ENCODE measurements at places on chromosomes 4 and X.

- DNase-seq = no peak
Measured at GRCh38 chr4:43133566-43133965, 241.1 kb downstream of the GRXCR1 start.

- DNase-seq = no peak
Measured at GRCh38 chr4:88005946-88006345, 1.5 kb upstream of the PKD2 start.

DNA sequence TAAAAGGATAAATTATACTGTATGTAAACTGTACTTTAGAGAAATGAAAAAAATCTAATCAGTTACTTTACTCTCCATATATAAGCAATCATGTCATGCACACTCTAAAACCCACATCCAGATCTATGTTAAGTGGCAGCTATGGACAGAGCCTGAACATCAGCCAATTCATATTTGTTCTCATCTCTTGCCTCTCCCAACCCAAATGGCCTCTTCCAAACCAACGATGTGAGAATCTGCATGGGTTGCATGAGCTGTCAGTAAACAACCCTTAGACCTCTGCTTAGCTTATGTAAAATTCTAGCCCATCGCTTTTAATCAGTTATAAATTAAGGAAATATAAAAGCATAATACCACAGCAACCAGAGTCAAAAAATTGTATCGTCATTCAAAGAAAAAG is 288.7 kb upstream of the INTU start:
- DNase-seq = no peak

- peak; percentile 23 for DNase-seq
Measured at GRCh38 chr4:102343964-102344519, 1.2 kb downstream of the SLC39A8 start.

DNA sequence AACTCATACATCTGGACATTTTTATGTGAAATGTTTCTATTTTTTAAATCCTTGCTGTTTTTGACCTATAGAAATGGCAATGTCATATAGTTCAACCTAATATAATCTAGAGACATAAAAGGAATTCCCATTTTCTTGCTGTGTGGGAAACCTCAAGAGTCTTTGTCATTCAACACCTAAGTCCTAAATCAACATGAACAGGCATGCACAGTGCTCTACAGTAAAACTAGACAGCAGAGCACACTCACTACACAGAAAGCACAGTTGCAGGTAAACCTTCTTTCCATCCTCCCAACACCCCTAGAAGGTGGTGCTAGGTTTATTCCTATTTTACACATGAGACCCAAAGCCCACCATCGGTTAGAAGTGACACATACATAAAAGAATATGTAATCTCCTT is 79.1 kb upstream of the C1QTNF7 start:
- no peak for DNase-seq

GRCh38 chr4:53706422-53707032 is 115.2 kb upstream of the LNX1 start:
- peak; percentile 53 for DNase-seq

GRCh38 chr4:139658185-139658584 is 7.4 kb upstream of the MGST2 start:
- no peak for DNase-seq

GRCh38 chrX:8042304-8042703 is 115.1 kb upstream of the PNPLA4 start:
- DNase-seq = no peak

DNA sequence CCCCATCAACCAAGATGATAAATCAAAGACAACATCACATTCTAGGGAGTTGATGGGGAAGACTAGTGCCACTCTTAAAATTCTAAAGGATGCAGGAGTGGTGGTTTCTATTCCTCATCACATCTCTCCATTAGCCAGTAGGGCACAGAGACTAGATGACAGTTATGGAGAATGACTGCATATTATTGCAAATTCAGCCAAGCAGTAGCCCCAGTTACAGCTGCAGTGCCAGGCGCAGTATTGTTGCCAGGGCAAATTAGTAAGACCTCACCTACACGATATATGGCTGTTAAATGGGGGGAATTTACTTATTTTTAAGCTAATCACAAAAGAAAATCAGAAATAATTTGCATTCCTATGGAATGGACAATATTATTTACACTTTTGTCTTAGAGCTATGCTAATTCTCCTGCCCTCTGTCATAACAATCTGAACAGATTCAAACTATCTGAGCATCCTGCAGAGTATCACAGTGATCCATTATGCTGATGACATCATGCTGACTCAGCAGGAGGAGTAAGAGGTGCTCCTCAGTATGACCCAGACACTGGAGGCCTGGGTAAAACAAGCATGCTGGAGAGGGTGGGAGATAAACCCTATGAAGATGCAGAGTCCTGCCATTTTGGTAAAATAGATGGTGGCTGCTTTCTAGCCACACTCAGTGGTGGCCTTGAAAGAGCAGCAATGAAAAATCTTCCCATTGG is 24.7 kb downstream of the ETNPPL start:
- no peak for DNase-seq

GRCh38 chr4:76623217-76624045 is 188.4 kb downstream of the SHROOM3 start:
- DNase-seq = no peak

- DNase-seq = no peak
Measured at GRCh38 chr4:176193938-176194337, 1.4 kb downstream of the SPATA4 start.

GRCh38 chr4:105236202-105236915 is 89.7 kb downstream of the TET2 start:
- no peak for DNase-seq

GRCh38 chr4:90718931-90719330 is 591.7 kb downstream of the CCSER1 start:
- DNase-seq = no peak

GRCh38 chr4:123452616-123453015 is 56.0 kb downstream of the SPRY1 start:
- DNase-seq = peak; percentile 50

DNA sequence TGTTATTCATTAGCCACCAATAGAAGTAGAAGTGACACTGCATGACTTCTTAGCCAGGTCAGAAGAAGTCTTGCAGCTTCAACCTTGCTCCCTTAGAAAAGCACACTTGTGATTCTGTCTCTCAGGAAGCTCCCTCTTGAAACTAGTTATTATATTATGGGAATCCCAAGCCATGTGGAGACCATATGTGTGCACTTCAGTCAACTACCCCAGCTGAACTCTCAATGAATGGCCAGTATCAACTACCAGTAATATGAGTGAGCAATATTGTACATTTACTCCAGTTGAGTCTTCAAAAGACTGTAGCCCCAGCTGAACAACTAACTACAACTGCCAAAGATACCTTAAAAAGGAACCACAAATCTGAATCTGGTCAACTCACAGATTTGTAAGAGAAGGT is 77.1 kb upstream of the GABRA3 start:
- DNase-seq = no peak

GRCh38 chr4:121980643-121981042 is 28.8 kb upstream of the TRPC3 start:
- DNase-seq = no peak

- DNase-seq = no peak
Measured at GRCh38 chr4:147924604-147925412, 192.9 kb downstream of the ARHGAP10 start.

GRCh38 chr4:45701621-45702020 is 422.2 kb downstream of the GABRG1 start:
- DNase-seq = no peak

- DNase-seq = no peak
Measured at GRCh38 chr4:102578819-102579218, 77.7 kb downstream of the NFKB1 start.

DNA sequence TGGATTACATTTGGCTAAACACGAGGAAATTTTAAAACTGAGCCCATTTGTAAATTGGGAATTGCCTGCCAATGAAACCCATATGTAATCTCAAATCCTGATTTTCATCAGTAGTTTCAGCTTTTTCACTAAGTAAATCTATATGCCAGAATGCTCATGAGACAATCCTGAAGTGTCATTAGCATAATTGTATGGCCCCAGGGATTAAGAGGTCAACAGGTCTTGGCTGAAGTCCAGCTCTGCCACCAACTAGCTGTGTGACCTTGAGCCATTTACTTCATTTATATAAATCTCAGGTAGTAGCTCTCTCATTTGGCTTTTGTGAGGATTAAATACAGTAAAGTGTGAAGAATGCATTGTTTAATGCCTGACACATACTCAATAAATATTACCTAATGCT is 320.5 kb upstream of the EMCN start:
- DNase-seq = no peak

DNA sequence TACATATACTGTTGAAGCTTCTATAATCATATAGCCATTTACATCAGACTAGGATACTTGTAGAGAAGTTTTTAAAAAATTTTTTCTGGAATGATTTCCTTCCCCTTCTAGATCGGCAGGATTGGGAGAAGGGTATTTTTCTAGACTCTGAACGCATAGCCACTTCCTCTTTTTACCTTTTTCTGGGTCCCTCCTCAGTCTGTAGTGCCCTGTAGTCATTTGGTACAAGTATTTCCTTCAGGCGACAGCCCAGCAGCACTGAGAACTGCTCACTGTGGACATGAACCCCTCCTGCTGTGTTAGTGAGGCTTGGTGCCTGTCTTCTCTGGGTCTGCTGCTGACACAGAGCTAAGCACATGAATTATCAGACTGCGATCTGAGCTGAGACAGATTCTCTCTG is 255.4 kb downstream of the ARHGAP10 start:
- peak; percentile 10 for DNase-seq

DNA sequence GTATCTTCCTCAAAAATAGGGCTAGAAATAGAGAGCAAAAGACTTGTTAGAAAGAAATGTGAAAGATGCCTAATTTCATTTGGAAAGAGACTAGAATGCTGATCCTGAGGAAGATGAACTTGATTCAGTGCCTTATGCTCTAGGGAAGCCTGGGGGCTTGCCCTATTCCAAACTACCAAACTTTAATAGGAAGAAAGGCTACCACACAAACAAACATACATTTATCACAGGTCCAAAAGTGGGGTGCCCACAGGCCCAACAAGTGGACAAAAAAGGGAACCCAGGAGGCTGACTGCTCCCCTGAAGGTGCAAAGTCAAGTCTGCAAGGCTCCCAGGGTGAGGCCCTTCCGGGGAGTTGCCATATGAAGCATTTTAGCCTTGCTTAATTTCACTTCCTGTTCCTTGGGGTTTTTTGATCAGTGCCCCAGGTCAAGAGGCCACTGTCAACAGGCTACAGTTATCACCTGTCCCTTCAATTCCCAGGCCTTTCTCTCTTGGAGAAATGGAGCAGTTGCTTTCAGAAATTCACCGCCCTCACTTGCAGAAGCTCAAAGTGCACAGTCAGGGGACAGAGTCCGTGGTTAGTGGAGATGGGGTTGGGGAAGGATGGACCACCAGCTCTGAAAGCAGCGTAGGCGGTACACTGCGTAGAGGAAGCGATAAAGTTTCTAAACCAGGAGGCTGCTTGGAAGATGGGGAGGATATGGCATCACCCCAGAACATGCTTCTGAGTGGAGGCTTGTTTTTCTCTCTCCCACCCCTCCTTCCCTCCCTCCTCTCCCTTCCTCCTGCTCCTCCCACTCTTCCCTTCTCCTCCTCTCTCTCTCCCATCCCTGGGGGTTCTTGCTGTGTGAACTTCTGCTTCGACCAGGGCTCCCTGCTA is 36.4 kb downstream of the TMEM154 start:
- DNase-seq = peak; percentile 93

DNA sequence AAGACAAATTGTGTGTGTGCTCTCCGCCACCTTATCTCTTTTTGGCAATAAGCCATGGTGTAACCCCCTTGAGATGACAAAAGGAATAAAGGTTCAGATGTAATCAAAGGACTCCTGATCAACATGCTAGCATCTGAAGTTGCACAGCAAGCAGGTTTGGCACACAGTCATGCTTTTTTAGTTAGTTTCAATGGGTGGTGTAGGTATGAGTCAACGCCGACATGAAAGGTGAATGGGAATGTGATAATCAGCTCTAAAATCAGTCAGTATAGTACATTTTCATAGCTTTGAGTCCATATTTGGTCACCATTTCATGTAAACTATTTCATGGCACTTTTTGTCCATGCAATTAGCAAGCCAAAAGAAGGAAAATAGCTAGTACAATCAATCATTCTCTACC is 50.4 kb upstream of the ETNPPL start:
- DNase-seq = no peak

GRCh38 chr4:95465010-95465409 is 83.8 kb downstream of the UNC5C start:
- DNase-seq = no peak

GRCh38 chr4:147960971-147961370 is 229.1 kb downstream of the ARHGAP10 start:
- no peak for DNase-seq

DNA sequence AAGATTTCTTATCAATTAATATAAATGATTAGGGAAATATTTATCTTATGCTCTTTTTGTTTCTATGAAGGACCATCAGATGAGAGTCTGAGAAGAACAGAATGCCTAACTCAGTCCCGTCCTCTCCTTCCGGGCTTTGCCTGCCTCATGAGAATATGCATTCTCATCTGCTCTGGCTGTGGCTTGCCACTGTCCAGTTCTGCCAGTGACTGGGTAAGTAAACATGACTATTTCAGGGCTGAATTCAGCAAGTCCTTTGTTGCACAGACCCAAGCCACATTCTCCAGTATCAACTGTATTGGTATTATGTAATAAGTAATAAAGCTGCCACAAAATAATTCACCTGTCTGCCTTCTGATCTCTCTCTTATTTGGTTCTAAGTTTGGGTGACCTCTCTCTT is 110.7 kb downstream of the WDFY3 start:
- DNase-seq = no peak

DNA sequence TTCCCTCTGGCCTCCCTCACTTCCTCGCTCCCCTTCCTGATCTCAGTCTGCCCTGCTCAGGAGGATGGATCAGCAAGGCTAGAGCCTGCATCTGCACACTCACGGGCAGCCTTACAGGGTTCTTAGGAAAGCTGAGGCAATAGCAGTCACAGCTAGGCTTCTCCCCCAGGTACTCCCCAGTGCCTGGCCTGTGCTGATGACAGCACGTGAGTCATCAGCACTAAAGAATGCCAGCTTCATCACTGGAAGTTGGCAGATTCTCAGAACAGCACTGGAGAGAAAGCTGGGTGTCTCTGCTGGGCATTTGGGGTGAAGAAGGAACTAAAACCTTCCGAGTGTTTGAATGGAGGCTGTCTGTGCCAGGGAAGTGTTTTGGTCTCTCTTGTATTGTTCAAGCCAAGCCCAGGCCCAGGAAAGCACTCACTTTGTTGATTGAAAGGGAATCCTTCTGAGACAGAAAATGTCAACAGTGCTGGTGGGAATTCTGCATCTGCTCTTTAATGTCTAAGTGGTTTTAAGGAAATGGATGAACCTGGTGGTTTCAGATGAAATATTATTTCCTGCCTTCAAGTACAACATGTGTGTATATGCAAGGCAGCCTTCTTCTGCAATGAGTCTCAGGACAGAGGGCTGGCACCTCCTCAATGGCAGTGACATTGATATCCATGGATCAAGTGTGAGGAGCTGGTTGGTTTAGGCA is 73.0 kb upstream of the SCOC start:
- DNase-seq = peak; percentile 37

- peak; percentile 7 for DNase-seq
Measured at GRCh38 chrX:133749370-133749769, 236.0 kb downstream of the GPC3 start.

GRCh38 chr4:20612313-20612712 is 87.9 kb upstream of the PACRGL start:
- no peak for DNase-seq

- no peak for DNase-seq
Measured at GRCh38 chr4:171186700-171187099, 626.5 kb upstream of the GALNTL6 start.

All from MV-4-11 (cell line).